ENCODE measurements at places on chromosomes 2 and 18.

DNA sequence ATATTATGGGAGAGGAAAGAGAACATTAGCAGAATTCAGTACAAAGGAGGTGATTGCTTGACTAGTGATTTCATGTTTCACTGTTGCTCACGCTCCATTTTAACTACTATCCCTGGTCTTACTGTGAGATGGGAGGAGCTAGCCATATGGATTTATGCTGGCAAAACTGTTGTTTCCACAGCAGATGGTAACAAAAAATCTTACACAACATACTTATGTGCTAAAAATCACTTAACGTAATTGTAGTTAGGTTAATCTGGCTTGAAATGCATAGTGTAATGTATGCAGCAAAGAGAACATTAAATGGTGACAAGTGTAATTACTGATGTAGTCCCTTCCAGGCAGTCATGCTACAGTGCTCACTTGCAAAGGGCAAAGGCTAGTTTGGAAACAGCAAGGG is 155.6 kb upstream of the LYPD1 start:
- no peaks in the 10 kb centered on the region for H3K27me3 ChIP-seq
- H3K4me1 ChIP-seq, result peaks cover 4% of the 10 kb centered on the region
- H3K27ac ChIP-seq, result no peak overlapping the region
- H3K4me3 ChIP-seq, result no peak overlapping the region
- no peaks in the 10 kb centered on the region for H3K36me3 ChIP-seq

- H3K27ac ChIP-seq, result no peak overlapping the region
- H3K27me3 ChIP-seq, result no peaks in the 10 kb centered on the region
- no peak for DNase-seq
- no peak overlapping the region for H3K4me3 ChIP-seq
- no peaks in the 10 kb centered on the region for H3K4me1 ChIP-seq
Measured at GRCh38 chr2:241905716-241906377, 36.3 kb downstream of the RTP5 start.

- peaks cover 5% of the 10 kb centered on the region for H3K4me1 ChIP-seq
- DNase-seq, result no peak
- H3K4me3 ChIP-seq, result no peak overlapping the region
- no peak overlapping the region for H3K27ac ChIP-seq
- no peaks in the 10 kb centered on the region for H3K27me3 ChIP-seq
Measured at GRCh38 chr2:203637471-203638167, 68.8 kb upstream of the CD28 start.

DNA sequence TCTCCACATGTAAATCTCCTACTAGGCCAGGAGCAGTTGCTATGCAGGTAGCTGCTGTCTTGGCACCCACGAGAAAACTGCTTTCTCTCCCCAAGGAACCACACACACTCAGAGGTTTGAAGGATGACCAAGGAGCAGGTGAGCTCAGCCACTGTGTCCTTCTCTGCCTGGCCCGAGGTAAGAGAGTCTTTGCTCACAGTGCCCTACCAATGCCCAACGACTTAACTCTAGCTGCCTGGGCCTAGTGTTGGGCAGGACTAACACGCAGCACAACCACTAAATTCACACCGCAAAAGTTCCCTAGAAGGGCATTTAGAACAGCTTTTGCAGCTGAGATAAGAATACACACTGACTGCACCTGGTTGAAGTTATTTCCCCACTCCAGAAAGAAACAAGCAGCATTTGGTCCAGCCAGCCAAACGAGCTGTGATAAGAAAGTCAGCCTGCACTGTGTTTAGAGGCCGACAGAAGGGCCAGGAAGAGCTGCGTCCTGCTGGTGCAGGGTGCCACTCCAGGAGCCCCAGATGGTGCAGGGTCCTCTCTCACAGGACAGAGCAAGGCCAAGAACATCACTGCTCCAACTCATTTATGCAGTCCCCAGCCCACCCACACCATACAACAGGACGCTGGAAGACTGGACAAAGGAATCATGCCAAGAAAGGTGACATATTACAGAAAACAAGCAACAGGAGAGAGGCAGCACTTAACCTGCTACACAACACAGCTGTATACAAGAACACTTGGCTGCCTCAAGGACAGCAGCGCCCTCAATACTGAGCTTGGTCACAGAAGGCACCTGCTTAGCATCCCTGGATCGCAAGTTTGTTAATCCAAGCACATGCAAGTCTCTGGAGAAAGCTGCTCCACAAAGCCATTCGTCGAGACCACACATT is 12.5 kb downstream of the HDLBP start:
- no peaks in the 10 kb centered on the region for H3K27me3 ChIP-seq
- no peaks in the 10 kb centered on the region for H3K36me3 ChIP-seq
- H3K4me1 ChIP-seq, result no peaks in the 10 kb centered on the region

DNA sequence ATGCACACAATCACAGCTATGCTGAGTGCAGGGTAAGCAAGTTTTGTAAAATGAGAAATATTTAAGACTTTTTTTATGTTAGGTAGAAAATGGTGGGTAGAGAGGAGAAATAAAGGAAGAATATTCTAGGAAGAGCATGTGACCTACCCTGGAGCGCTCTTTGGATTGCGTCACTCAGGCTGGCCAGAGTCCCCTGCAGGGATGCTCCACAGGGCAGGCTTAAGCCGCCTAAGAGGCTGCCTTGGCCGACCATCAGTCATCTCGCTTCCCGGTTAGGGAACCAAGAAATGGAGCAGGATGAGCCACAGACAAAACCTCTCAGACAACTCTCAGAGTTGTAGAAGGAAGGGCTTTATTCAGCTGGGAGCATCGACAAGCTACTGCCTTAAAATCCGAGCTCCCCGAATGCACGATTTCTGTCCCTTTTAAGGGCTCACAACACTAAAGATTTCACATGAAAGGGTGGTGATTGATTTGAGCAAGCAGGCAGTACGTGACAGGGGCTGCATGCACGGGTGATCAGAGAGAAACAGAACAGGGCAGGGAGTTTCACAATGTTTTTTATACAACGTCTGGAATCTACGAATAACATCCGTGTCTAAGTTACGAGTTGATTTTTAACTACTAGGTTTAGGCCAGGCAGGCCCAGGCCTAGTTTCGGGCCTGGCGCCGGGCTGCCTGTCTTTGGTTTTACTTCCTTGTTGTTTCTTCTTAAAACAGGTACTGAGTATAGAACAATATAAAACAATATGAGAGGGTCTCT is 1072.0 kb downstream of the CBLN2 start:
- no peaks in the 10 kb centered on the region for H3K36me3 ChIP-seq
- no peaks in the 10 kb centered on the region for H3K4me1 ChIP-seq
- no peak overlapping the region for H3K4me3 ChIP-seq
- no peak overlapping the region for H3K27ac ChIP-seq

DNA sequence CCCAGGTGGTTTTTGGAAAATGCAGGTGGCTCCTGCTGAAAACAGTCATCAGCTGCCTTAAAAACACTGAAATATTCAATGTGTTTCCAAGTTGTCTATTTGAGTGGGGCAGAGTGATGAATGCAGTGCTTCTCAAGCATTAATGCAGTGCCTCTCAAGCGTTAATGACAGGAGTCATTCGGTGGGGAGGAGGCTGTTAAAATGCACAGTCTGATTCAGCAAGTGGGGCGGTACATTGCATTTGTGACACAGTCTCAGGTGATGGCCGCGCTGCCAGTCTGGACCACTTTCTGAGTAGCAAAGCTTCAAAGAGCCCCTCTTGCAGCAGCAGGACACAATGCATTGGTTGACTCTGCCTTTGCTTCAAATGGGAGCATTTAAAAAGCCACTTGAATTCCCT is 231.4 kb upstream of the RGPD4 start:
- no peak overlapping the region for H3K4me3 ChIP-seq
- DNase-seq, result no peak
- H3K4me1 ChIP-seq, result no peaks in the 10 kb centered on the region
- H3K36me3 ChIP-seq, result no peaks in the 10 kb centered on the region
- no peaks in the 10 kb centered on the region for H3K27me3 ChIP-seq

- peaks cover 11% of the 10 kb centered on the region for H3K36me3 ChIP-seq
- no peak for DNase-seq
- no peaks in the 10 kb centered on the region for H3K27me3 ChIP-seq
- H3K4me1 ChIP-seq, result peaks cover 8% of the 10 kb centered on the region
- peak overlapping the region; percentile 27 for H3K4me3 ChIP-seq
- H3K27ac ChIP-seq, result no peak overlapping the region
Measured at GRCh38 chr2:233208382-233209116, 42.9 kb upstream of the ATG16L1 start.

DNA sequence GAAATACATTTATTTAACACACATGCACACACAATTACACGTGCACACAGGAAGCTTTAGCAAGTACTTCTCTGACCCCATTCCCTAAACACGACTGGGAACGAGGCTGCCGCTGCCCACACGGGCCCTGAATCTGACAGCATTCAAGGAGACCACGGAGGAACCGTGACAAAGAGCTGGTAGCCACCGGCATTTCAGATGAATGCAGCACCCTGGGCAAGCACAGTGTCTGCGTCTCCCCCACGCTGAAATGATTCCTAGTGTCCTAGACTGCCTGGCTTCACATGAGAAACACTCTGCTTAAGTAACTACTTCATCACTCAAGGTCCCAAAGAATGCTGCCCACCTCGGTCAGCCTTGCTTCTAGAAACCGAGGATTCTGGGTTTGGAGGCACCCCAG is 95.0 kb downstream of the HDAC4 start:
- H3K36me3 ChIP-seq, result no peaks in the 10 kb centered on the region
- H3K4me1 ChIP-seq, result no peaks in the 10 kb centered on the region
- H3K27ac ChIP-seq, result no peak overlapping the region
- DNase-seq, result no peak

DNA sequence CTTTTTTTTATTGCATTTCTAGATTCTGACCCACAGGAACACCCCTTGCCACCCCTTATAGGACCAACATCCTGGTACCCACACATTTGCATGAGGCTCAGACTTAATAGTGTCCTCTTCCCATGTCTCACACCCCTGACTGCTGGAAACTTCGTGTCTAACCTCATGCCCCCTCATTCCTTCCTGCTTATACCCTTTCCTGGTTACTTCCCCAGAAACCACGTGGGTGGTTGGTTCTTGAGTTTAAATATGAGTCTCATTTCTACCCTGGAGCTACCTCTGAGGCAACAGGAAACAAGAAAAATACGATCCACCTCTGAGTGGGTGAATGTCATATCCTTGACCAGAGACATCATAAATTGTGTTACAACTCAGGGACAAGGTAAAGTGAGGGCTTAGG is 1.6 kb downstream of the TNP1 start:
- no peaks in the 10 kb centered on the region for H3K36me3 ChIP-seq
- no peaks in the 10 kb centered on the region for H3K27me3 ChIP-seq
- no peak for DNase-seq

- H3K27me3 ChIP-seq, result no peaks in the 10 kb centered on the region
- H3K4me3 ChIP-seq, result no peak overlapping the region
- peaks cover 26% of the 10 kb centered on the region for H3K36me3 ChIP-seq
- H3K4me1 ChIP-seq, result peaks cover 28% of the 10 kb centered on the region
- no peak for DNase-seq
Measured at GRCh38 chr2:54574107-54574859, 118.2 kb downstream of the SPTBN1 start.

DNA sequence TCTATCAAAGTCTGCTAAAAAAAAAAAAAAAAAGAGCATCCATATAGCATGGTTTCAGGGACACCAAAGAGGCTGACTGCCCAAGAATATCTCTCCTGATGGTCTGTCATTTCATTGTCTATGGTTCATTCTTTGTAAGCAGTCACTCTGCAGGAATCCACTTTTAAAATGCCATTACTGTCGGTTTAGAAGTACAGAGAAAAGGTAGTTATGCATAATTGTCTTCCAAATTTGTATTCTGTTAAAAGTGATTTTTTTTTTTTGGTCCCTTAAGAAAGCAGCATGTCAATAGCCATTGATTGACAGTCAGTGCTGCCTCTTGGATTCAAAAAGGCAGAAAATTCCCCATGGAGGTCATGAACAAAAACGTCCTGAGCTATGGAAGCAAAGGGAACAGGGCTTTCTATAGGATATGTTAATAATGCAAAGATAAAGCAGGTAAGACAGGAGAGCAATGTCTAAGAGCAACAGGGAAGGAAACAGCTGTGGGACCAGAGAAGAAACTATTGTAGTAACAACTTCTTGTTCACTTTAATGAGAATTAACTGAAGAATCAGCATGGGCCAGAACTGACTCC is 245.8 kb downstream of the TMX3 start:
- H3K27me3 ChIP-seq, result no peaks in the 10 kb centered on the region
- no peak overlapping the region for H3K4me3 ChIP-seq
- no peak for DNase-seq
- H3K27ac ChIP-seq, result no peak overlapping the region
- peaks cover 2% of the 10 kb centered on the region for H3K4me1 ChIP-seq

DNA sequence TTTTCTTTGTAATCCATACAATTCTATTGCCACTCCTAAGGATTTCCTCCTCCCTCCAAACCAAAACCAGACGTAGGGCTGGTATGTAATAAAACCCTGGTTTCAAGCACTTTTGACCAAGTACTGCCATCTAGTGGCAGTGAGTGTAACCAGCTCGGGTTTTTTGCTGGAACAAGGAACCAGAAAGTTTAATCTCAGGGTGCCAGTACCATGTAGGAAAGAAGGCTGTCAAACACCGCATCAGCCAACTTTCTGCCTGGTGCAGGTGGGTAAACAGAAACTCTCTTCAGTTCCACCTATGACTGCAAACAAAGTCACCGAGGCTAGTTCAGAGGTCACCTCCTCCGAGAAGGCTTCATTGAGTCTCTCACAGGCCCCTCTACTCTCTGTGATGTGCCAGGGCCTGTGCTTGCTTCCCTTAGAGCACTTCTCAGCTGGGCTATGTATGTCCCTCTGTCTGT is 10.2 kb upstream of the THNSL2 start:
- H3K36me3 ChIP-seq, result no peaks in the 10 kb centered on the region
- no peak overlapping the region for H3K27ac ChIP-seq
- no peaks in the 10 kb centered on the region for H3K27me3 ChIP-seq
- DNase-seq, result peak; percentile 58

GRCh38 chr2:232075080-232075479 is 113.6 kb downstream of the DIS3L2 start:
- no peak overlapping the region for H3K4me3 ChIP-seq
- H3K4me1 ChIP-seq, result no peaks in the 10 kb centered on the region

DNA sequence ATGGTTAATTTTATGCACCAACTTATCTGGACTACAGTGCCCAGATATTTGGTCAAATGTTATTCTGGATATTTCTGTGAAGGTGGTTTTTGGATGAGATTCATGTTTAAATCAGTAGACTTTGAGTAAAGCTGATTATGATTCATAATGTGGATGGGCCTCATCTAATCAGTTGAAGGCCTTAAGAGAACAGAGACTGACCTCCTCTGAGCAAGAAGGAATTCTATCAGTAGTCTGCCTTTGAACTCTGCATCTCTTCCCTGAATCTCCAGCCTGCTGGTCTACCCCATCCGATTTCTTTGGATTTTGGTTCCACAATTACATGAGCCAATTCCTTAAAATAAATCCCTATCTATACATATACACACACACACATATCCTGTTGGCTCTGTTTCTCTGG is 82.8 kb upstream of the MAP4K3 start:
- H3K27ac ChIP-seq, result no peak overlapping the region
- DNase-seq, result no peak
- H3K4me3 ChIP-seq, result no peak overlapping the region
- H3K36me3 ChIP-seq, result peaks cover 31% of the 10 kb centered on the region
- no peaks in the 10 kb centered on the region for H3K27me3 ChIP-seq

DNA sequence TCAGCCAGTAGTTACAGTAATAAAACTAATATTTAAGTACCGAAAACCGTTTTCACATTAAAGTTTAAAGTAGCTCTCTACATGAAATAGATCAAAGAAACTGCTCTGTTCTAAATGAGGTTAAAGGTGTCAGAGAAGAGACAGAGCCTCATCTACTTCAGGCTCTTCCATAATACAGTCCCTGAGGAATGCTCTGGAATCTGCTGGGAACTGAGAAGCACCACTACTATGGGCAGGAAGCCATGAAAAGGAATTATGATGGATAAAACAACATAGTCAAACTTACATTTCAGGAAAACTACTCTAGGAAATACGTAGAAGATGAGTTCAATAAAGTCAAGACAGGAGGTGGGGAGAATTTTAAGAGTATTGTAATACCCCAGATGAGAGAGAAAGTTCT is 60.0 kb downstream of the ROCK1 start:
- no peaks in the 10 kb centered on the region for H3K4me1 ChIP-seq
- H3K27ac ChIP-seq, result no peak overlapping the region
- no peak overlapping the region for H3K4me3 ChIP-seq
- H3K27me3 ChIP-seq, result no peaks in the 10 kb centered on the region
